ENCODE measurements at places on chromosomes 3 and 15. TPM values are rescaled to one million over a fixed set of nuclear protein-coding genes. Genes with fewer than 3 reads are reported as not detected.

DNA sequence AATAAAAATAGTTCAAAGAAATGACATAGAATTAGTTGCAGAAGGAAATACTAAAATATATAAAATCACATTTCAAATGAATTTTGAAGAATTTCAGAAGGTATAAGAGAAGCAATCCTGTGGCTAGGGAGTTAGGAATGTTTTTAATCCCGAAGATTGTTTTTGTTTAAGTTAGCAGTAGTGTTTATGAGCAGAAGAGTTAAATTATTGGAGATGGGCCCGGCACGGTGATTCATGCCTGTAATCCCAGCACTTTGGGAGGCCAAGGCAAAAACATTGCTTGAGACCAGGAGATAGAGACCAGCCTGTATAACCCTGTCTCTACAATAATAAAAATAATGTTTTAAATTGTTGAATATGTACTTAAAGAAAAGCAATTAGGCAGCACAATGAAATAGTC, 432.5 kb downstream of the MFSD1 start:
- no peak for DNase-seq

DNA sequence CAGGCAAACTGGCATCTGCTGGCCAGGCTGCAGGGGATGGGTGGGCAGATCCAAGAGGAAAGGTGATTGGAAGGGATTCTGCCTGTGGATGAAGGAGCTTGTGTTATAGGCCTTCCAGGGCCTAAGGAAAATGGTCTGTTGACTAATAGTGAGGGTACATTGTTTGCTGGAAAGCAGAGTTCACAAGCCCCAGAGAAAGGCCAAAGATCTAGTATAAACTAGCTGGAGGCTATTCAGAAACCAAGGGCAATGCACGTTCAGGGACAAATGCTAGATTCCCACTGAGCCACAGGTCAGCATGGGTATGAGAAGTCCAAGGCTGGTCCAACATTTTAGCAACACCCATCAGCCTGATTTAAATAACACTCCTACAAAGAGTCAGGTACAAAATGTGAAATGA, 74.7 kb downstream of the FBN1 start:
- DNase-seq: no peak

- no peak for DNase-seq
Measured at GRCh38 chr3:19213603-19214220, 65.4 kb downstream of the KCNH8 start.

EFCAB12 gene
- not detected for total RNA-seq

DNA sequence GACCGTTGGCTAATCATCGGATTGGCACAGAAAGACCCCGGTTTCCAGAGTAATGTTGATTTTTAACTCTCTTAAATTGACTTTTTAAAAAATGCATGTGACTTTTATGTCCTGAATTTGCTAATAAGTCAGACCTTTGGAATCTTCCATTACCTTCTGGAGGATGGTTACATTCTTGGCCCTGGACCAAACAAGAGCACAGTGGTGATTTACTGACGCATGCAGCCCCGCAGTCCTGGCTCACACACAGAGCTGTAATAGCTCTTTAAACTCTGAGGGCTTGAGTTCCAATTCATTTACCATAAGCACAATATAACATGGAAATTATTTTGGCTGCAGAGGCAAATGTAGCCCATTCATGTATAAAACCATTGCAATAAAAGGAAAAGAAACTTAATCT, 25.1 kb downstream of the SOX14 start:
- no peak for DNase-seq

UPK1B gene
- 141 TPM for total RNA-seq

PTX3 gene
- total RNA-seq: 5.1 TPM

GRCh38 chr3:135154186-135154585, 359.1 kb downstream of the EPHB1 start:
- DNase-seq: no peak

DNA sequence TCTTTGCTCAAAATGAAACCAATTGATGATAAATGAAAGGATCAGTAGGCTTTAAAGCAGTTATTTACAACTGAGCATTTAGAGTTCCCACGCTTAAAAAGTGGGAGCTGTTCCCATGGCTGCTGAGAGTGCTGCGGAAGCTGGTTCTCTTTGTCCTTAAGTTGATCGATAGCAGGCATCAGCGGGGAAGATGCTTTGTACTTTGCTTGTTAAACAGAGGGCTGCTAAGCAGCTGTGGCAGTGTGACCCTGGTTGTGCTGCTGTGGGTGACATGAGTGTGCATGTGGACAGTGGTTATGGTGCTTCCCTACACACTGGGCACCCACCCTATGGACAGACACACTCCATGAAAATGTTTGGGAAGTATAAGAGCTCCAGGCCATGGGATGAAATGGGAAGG, 96.3 kb downstream of the PTPRG start:
- DNase-seq: no peak

DNA sequence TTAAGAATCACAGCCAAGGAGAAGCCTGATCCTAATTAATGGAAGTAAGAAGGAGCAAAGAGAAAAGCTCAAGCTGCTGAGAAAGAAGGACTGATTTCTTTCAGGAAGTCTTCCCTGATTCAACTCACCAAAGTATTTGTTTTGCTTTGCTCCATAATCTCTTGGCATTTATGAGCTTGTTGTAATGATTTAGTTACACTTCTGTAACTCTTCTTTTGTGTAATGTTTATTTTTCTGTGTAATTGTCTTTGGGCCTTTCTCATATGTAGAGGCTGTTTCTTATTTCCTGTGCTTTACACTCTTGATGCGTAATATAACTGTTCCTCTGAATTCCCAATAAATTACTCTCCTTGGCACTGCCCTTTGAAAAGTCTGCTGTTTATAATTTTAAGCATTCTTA, 80.0 kb downstream of the COL6A5 start:
- no peak for DNase-seq

ROBO1 gene
- 67.0 TPM for total RNA-seq

GRCh38 chr3:173870976-173871375, 473.4 kb downstream of the NLGN1 start:
- DNase-seq: no peak

DNA sequence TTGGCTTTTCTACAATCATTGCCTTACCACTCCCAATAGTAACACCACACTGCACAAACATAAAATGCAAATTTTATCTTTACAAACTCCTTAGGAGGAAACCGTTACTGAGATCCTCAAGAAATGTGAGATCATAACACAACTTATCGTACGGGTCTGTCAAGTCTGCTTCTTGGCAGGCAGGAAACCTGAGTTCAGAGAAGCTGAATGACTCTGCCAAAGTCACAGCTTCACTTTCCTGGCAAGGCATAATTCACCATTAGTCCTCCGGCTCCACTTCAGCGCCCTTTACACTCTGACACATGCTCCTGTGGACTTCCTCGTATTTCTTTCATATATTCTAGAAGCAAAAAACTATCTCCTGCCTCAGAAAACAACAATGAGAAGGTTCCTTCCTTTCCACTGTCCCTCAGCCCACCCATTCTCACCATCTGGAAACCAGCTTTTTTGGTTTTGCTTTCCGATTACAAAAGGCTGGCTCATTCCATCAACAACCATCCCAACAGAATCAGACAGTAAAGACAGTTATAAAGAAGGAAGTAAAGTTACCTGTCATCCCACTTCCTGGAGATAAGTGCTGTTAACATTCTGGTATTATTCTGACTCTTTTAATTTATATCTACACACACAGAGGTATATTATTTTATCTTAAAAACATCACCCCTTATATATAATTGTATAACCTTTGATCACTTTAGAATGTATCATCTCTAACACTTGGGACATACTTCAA, 223.4 kb downstream of the STT3B start:
- no peak for DNase-seq

GRCh38 chr3:127694467-127695215, 21.9 kb downstream of the ABTB1 start:
- no peak for DNase-seq

- no peak for DNase-seq
Measured at GRCh38 chr15:72312605-72313447, 7.1 kb downstream of the CELF6 start.

DNA sequence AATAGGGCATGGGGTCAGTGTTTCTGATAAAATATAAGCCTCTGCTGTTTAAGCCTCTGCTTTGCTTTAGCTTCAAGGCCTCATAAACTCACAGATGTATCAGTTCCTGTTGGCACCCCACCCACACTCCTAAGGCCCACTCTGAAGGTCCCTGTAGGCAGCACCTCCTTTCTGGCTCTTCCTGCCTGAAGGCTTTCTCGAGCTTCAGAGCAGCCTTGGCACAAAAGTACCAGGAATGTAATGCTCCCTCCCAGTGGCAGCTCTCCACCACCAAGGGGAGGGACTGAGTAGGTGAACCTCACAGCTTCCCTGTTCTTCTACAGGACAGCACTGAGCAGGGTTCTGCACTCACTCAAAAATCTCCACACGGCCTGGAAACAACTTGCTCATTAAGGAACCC, 102.2 kb downstream of the ABHD5 start:
- no peak for DNase-seq

DNA sequence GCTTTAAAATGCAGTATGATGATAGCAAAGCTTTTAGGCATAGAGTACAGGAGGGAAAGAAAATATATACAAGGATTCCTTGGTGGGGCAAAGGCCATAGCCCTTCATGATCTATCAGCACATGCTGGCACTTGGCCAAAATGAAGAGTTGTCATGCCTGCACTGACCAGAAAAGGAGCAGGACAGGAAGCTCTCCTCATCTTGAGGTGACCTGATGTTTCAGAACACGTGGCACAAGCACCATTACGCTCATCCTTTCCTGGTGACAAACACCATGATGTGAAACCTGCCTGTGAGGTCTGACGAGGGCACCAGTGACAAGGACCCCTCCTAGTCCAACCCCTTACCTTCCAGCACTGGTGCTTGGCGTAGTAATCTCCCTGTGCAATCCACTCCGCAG, 77.9 kb upstream of the DCLK3 start:
- no peak for DNase-seq

GRCh38 chr3:105195260-105195659, 171.4 kb upstream of the ALCAM start:
- DNase-seq: no peak

DNA sequence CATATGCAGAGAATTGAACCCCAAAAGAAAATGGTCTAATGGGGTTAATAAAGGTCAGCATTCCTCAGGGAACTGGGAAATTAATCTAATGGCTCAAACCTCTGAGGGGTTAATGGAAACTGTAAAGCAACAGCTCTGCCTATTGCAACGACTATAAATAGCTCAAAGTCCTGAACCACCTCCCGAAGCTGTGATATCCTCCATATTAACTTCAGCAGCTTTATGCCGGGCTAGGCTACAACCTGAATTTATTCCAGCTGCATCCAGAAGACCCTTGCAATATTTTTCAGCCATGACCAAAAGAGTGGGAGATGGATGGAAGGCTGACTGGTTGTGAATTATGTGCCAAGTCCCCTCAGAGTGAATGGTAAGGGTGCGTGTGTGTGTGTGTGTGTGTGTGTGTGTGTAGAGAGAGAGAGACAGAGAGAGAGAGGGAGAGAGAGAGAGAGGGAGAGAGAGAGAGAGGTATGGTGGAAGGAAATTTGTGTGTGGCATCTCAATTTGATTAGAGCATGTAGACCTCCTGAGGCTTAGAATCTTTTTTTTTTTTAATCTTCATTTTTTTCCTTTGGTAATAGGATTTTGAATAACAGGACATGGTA, 109.9 kb downstream of the PDCD6IP start:
- no peak for DNase-seq

FBXO40 gene
- not detected for total RNA-seq

GRCh38 chr3:69219101-69219708, 96.8 kb upstream of the LMOD3 start:
- no peak for DNase-seq

- no peak for DNase-seq
Measured at GRCh38 chr3:70315021-70315420, 2.6 kb upstream of the MDFIC2 start.

- no peak for DNase-seq
Measured at GRCh38 chr15:62124176-62124972, 40.7 kb downstream of the C2CD4B start.

DNA sequence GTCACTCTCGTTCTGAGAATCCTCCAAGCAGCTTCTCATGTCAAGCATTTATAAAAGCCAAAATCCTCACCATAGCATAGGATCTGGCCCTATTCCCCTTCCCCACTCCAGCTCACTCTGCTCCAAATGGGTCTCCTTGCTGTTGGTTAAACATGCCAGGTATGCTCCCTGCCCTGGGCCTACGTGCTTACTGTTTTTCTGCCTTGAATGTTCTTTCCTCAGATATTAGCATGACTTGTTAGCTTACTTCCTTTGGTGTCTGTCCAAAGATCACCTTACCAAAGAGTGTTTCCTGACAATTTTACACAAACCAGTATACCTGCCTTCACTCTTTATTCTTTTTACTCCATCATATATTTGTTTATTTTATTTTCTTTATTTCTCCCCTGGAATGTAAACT, 33.1 kb upstream of the MYO5C start:
- no peak for DNase-seq

CPNE9 gene
- not detected for total RNA-seq

- no peak for DNase-seq
Measured at GRCh38 chr15:99997112-99997651, 263.9 kb upstream of the LYSMD4 start.

DNA sequence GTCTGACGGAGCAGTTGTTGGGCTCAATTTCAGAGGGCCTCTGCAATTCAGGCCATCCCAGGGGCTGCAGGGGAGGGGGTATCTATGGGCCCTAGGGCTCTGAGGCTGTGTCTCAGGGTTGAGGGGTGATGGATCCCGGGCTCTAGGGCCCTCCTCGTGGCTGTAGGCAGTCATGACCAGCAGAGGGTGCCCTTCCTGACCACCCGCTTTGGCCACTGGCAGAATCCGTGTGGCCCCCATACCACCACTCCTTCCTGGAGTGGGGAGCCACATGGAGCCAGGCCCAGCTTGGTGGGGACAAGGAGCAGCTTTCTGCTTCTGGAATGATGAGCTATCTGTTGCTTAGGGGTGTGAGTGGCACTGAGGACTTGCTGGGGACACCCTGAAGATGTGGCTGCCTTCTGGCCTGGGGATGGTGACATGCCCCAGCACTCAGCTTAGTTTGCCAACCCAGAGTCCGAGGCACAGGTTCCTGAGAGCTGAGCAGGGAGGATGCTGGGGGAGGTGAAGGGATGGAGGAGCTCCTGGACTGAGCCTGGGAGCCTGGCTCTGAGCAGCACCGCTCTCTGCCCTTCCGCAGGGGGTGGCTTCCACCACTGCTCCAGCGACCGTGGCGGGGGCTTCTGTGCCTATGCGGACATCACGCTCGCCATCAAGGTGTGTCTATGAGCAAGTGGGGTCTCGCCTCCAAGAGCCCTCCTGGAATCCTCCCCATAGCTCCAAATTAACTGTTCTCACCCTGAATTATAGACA, 20.2 kb downstream of the HDAC11 start:
- no peak for DNase-seq

GABRA5 gene
- 0.85 TPM for total RNA-seq

GRCh38 chr15:90885432-90886290, 1.4 kb downstream of the FES start:
- DNase-seq: no peak

GRCh38 chr15:45729141-45729540, 94.3 kb downstream of the SQOR start:
- no peak for DNase-seq

- DNase-seq: no peak
Measured at GRCh38 chr15:101669744-101670143, 17.6 kb upstream of the TM2D3 start.

- DNase-seq: no peak
Measured at GRCh38 chr3:58217209-58217811, 6.5 kb upstream of the DNASE1L3 start.

NCEH1 gene
- total RNA-seq: 8.9 TPM

Data from urinary bladder (tissue), 4 donors.